ENCODE measurements at places on chromosomes 12 and 14. TPM values are rescaled to one million over a fixed set of nuclear protein-coding genes. Genes with fewer than 3 reads are reported as not detected.
A peak's percentile ranks its signal among the peaks of the same experiment; 100 is the strongest.

DNA sequence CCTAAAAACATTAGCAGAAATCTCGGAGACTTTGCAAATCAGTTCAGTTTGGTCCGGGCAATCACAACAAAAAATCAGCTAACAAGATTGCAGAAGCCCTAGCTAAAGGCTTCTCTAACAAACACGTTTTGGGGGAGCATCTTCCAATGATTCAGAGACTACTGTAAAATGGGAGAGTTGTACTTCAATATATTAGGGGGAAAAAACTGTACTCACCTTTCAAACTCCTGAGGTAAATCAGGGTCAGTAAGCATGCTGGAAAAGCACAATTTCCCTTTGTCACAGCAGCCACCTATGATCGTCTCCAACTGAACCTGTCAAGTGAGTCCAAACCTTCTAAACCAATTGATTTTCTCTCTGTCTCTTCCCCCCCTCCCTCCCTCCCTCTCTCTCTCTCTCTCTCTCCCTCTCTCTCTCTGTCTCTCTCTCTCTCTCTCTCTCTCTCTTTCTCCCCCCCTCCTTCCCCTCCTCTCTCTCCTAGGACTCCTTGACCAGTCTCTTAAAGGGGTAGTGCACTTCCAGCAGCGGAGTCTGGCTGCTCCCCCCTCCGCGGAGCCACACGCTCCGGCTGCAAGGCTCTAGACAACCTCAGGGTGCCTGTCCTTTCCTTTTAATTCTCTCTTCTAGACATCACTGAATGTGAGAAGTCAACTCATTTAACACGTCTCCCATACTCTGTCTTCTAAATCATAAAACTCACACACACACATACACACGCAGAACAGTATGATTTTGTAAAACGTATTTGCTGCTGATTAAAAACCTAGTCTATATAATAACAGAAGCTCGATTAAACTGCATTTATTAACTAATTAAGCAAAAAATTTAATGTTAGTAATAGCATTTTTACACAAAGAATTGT lies at the start of gene SOX5:
TSS of gene SOX5 (minus strand) at position 323 of the 862 bp plus-strand sequence. CDS start at position 254, 69 bp downstream.
- no peaks in the 10 kb centered on the region for H3K36me3 ChIP-seq
- H3K27me3 ChIP-seq = no peaks in the 10 kb centered on the region
- H3K4me1 ChIP-seq = no peaks in the 10 kb centered on the region
- H3K4me3 ChIP-seq = peak within 1 kb of the TSS; percentile 66

GRCh38 chr14:76245097-76245496 lies 93.4 kb downstream of the GPATCH2L start:
- no peak overlapping the region for H3K4me3 ChIP-seq
- H3K36me3 ChIP-seq = no peaks in the 10 kb centered on the region
- no peaks in the 10 kb centered on the region for H3K27me3 ChIP-seq
- no peaks in the 10 kb centered on the region for H3K4me1 ChIP-seq
- DNase-seq = peak; percentile 16
- no peak overlapping the region for H3K27ac ChIP-seq

- H3K27me3 ChIP-seq = no peaks in the 10 kb centered on the region
- DNase-seq = no peak
- H3K27ac ChIP-seq = no peak overlapping the region
- H3K4me3 ChIP-seq = no peak overlapping the region
- H3K36me3 ChIP-seq = no peaks in the 10 kb centered on the region
Observed at GRCh38 chr12:40078266-40078665, 27.6 kb downstream of the SLC2A13 start.

DNA sequence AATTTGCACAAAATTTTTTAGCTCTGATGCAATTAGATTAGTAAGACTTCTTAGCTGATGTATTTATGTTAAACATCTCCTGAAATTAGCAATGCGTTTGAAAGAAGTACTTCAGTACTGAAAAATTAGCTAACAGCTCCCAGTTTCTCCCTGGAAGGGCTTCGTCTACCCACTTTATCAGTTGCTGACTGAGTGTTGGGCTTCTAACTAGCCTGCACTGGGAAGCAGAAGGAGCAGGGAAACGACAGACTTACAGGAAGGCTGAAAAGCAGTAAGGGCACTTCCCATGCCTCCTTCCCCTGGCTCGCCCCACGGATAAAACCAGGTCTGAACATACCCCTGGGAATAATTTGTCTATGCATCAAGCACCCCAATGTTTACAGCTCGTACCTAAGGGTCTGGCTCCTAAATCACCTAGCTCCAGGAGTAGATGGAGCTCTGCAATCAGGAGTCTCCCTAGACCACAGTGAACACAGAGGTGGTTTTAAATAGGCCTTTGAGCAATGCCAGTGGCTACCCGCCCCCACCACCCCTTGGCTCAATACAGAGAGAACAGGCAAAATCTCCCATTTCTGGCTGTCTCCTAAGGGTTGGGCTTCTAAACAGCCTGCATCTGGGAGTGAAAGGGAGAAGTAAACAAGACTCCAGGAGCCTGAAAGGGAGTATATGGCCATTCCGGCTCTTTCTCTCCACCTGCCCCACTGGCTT lies 23.7 kb downstream of the A2M start:
- H3K4me1 ChIP-seq = no peaks in the 10 kb centered on the region
- no peak for DNase-seq
- no peak overlapping the region for H3K27ac ChIP-seq
- no peaks in the 10 kb centered on the region for H3K27me3 ChIP-seq
- 0 out of 2 replicates have a peak, but pooled peaks cover 1% of the 10 kb centered on the region for H3K36me3 ChIP-seq

DNA sequence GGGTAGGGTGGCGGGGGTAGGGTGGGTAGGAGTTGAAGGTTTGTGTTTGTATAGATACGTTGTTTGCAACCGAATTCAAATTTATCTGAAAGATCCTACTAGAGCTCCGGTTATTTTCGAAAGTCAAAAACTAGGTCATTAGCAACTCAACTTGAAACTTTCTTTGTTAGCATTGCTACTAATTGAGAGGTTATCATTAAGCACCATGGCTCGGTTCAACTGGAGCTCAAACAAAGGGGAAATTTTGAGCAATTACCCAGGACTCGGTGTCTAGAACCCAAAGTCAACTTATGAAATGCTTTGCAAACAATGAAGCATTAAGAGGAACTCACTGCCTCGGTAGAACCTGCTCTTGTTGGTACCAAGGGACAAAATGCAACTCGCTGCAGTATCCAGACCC lies 207.7 kb downstream of the BCAT1 start:
- H3K27me3 ChIP-seq = no peaks in the 10 kb centered on the region
- no peaks in the 10 kb centered on the region for H3K4me1 ChIP-seq
- H3K36me3 ChIP-seq = no peaks in the 10 kb centered on the region
- H3K27ac ChIP-seq = no peak overlapping the region
- DNase-seq = no peak

DNA sequence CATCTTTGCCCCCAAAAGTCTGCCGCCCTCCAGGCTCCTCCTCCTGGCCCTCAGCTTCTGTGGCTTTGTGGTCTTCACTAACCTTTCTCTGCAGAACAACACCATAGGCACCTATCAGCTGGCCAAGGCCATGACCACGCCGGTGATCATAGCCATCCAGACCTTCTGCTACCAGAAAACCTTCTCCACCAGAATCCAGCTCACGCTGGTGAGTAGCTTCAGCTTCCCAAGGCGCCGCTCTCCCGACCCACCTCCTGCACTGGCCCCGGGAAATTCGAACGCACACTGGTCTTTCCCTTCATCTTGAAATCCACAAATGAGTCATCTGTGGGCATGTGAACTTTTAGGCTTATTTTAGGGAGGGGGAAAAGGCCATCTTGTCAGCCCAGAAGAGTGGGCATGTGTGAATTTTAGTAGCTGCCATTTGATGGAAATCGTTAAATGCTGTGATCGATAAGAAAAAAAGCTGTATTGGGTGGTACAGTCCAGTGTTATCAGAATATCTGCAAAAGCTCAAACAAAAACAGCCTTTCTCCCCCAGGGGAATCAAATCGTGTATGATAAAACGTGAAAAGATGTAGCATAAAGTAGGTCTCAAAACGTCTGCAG lies 700 bp downstream of the SLC35E3 start:
- H3K27me3 ChIP-seq = no peaks in the 10 kb centered on the region
- H3K4me1 ChIP-seq = no peaks in the 10 kb centered on the region
- DNase-seq = peak; percentile 68
- no peaks in the 10 kb centered on the region for H3K36me3 ChIP-seq

DNA sequence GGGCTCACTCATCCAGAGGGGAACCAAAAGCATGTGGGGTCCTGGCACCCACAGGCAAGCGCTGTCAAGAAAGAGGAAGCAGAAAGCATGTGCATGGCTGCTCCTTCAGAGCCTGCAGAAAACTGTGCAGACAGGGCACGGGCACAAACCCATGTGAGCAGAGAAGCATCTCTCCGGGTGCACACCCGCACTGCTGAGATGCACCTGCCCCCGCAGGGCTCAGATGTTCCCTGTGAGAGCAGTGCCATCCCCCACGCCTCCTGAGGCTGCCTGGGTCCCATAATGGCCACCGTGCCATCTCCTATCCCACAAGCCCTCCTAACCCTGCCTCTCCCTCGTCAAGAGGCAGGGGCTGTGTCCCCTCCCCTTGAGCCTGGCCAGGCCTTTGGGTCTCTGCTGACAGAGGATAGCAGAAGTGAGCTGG lies 32.3 kb upstream of the INF2 start:
- no peak overlapping the region for H3K27ac ChIP-seq
- no peak overlapping the region for H3K4me3 ChIP-seq
- DNase-seq = no peak

GRCh38 chr14:28057359-28058296 lies 709.0 kb upstream of the FOXG1 start:
- H3K27ac ChIP-seq = no peak overlapping the region
- DNase-seq = no peak

DNA sequence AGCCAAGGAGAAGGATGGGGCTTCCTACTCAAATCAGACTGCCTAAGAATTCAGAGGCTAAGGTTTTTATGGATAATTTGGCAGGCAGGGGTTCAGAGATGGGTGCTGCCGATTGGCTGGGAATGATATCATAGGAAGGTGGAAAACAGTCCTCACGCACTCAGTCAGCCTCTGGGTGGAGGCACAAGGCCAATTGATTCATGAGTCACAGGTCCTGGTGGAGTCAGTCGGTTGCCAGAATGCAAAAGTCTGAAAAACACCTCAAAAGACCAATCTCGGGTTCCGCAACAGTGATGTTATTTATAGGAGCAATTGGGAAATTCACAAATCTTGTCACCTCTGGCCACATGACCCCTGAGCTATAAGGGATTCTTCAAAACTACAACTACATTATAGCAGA lies 105.5 kb downstream of the GXYLT1 start:
- DNase-seq = peak; percentile 43
- H3K27ac ChIP-seq = no peak overlapping the region
- H3K4me3 ChIP-seq = no peak overlapping the region
- H3K4me1 ChIP-seq = no peaks in the 10 kb centered on the region

DNA sequence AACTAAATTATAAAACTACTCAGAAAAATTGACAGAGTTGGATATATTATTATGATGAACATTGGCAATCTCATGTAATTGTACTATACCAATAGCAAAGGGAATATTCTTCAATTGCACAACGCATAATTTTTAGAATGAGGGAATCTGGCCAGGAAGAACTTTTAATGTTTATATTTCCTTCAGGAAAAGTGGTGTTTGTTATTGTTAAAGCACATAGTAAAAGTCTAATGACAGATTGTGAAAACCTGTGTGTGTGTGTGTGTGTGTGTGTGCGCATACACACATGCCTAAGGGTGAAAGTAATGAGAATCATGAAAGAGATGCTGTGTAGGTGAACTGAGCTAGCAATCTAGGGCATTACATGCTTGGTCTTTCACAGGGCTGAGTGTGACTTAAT lies 877.7 kb downstream of the SLC6A15 start:
- H3K36me3 ChIP-seq = no peaks in the 10 kb centered on the region
- no peaks in the 10 kb centered on the region for H3K4me1 ChIP-seq
- no peak overlapping the region for H3K4me3 ChIP-seq
- DNase-seq = peak; percentile 6

DNA sequence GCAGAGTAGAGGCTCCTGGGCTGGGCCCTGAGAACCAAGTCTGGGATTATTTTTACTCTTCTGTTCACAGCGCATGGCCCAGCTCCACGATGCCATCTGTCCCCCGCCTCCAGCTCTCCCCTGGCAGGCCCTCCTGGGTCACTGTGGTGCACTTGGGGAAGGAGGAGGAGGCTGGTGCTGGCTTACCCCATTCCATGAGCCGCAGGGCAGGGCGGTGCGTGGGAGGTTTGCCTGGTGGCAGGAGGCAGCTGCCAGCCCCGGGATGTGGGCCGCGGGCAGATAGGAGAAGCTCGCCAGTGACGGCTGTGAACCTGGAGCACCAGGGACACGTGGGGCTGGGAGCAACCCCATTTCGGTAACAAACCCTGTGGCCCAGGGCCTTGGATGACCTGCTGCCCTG lies 23.2 kb downstream of the TEAD4 start:
- no peaks in the 10 kb centered on the region for H3K4me1 ChIP-seq
- H3K27ac ChIP-seq = no peak overlapping the region
- H3K36me3 ChIP-seq = peaks cover 6% of the 10 kb centered on the region
- no peak overlapping the region for H3K4me3 ChIP-seq
- no peak for DNase-seq

- H3K36me3 ChIP-seq = no peaks in the 10 kb centered on the region
- no peak overlapping the region for H3K4me3 ChIP-seq
- no peaks in the 10 kb centered on the region for H3K4me1 ChIP-seq
- no peak overlapping the region for H3K27ac ChIP-seq
- no peaks in the 10 kb centered on the region for H3K27me3 ChIP-seq
Observed at GRCh38 chr12:69392179-69392928, 32.8 kb downstream of the YEATS4 start.

DNA sequence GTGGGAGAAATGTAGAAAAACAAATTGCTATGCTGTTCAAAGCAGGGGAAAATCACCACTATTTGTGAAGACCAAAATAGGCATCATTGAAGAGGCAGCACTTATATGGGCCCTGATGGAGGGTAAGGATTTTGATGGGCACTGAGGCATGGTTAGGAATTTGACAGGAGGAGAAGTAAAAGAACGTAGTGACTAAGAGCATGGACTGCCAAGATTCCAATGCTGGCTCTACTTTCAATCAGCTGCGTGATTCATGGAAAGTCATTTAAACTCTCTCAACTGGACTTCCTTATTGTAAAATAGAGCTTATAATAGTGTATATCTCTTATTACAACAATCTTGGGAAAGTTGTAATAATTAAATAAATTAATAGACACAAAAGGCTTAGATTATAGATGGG lies 267.7 kb upstream of the G2E3 start:
- no peaks in the 10 kb centered on the region for H3K4me1 ChIP-seq
- H3K4me3 ChIP-seq = no peak overlapping the region
- no peak overlapping the region for H3K27ac ChIP-seq
- H3K27me3 ChIP-seq = peaks cover 2% of the 10 kb centered on the region

- H3K27me3 ChIP-seq = no peaks in the 10 kb centered on the region
- no peak overlapping the region for H3K4me3 ChIP-seq
- peak; percentile 32 for DNase-seq
- H3K36me3 ChIP-seq = peaks cover 10% of the 10 kb centered on the region
- peak overlapping the region; percentile 75 for H3K27ac ChIP-seq
Observed at GRCh38 chr12:53676656-53677015, 753 bp upstream of the ATP5MC2 start.

The PPP1R3E gene
- 1.3 TPM for total RNA-seq

The PNP gene
- 68.8 TPM for total RNA-seq

The TAS2R42 gene
- not detected for total RNA-seq

The NUDT4 gene
- 61.9 TPM for total RNA-seq
